Activated CD8-positive, alpha-beta T cell treated with anti-CD3 and anti-CD28 coated beads, Interleukin-2, amount 10 ng/mL, durations not matched to agents 7 days and 5 days (primary cell): ENCODE measurements at places on chromosomes 1 and 21. TPM values are rescaled to one million over a fixed set of nuclear protein-coding genes. Genes with fewer than 3 reads are reported as not detected.

Gene PODN
- total RNA-seq, result not detected

Gene OR2T35
- not detected for total RNA-seq

Gene LRRIQ3
- total RNA-seq, result 0.45 TPM

DNA sequence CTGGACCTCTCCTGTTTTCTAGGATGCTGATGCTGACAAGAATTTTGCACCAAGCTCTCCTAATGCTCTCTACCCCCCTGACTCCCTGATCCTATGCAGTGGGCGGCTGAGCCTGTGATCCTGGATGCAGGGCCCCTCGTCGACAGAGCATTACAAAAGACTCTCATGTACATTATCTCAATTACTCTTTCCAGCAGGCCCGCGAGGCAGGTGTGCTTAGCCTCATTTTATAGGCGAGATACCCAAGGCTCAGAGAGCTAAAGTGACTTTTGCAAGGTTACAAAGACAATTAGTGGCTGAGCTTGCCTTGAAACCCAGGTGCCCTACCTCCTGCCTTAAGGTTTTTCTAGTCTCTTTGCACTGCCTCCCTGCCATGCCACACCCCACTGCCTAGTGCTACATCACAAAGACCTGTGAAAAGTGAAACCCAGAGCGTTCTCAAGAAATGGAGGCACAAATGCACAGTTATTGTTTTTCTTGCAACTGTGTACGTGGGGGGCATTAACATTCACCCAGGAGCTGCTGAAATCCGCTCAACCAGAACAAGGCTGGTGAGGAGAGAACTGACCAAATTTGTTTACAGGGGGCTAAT lies 10.0 kb upstream of the C8A start:
- no peak overlapping the region for H3K27ac ChIP-seq
- no peak overlapping the region for H3K4me3 ChIP-seq
- DNase-seq, result no peak
- no peaks in the 10 kb centered on the region for H3K4me1 ChIP-seq
- no peaks in the 10 kb centered on the region for H3K36me3 ChIP-seq

- no peak overlapping the region for H3K4me3 ChIP-seq
- H3K4me1 ChIP-seq, result peaks cover 12% of the 10 kb centered on the region
- no peaks in the 10 kb centered on the region for H3K27me3 ChIP-seq
- H3K36me3 ChIP-seq, result peaks cover 9% of the 10 kb centered on the region
- H3K27ac ChIP-seq, result no peak overlapping the region
- DNase-seq, result no peak
Observed at GRCh38 chr1:233242827-233243483, 52.6 kb downstream of the PCNX2 start.

Gene FMN2
- total RNA-seq, result not detected
